Right lung (tissue), 10 donors: ENCODE measurements at places on chromosomes 16 and 17.

- DNase-seq: no peak
Measured at GRCh38 chr17:40597156-40597555, 31.9 kb upstream of the CCR7 start.

DNA sequence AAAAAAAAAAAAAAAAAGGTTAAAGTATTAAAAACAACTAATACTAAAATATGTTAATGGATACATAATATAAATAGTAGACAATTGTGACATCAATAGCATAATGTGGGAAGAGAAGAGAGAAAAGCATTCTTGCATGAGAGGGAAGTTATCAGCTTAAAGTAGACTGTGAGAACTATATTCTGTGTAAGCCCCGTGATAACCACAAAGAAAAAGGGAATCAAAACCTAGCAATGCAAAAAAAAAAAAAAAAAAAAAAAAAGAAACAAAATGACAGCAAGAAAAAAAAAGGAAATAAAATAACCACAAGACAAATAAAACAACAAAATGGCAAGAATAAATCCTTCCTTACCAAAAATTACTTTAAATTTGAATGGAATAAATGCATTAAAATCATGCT is 39.8 kb upstream of the MYLK3 start:
- no peak for DNase-seq

- no peak for DNase-seq
Measured at GRCh38 chr16:56387396-56387795, 37.9 kb downstream of the AMFR start.

- DNase-seq: no peak
Measured at GRCh38 chr17:80997424-80998117, 5.9 kb downstream of the CHMP6 start.

DNA sequence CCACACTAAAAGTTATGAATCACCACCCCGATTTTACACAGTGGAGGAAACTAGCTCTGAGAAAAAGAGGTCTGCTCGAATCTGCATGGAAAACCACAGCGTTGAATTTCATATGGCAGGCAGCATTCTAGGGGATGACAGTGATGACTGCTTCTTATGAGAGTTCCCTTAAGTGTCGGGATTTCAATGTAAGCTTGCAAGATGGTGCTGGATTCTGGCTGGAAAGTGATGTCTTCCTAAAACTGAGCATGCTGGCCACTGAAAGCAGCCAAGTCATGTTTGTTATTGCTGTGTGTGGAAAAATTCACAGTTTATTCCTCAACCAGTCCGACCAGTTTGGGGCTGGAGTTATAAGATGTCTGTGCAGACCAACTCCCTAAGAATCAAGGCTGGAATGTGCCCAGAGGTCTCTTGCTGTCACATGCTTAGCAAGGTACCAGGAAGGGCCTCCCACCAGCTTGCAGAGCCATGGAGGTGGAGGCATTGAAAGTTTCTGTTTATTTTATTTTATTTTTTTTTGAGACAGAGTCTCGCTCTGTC is 37.2 kb upstream of the GAN start:
- DNase-seq: peak; percentile 19

- DNase-seq: no peak
Measured at GRCh38 chr16:78804058-78804735, 704.7 kb downstream of the WWOX start.
